ENCODE measurements at places on chromosomes 6 and 20.

DNA sequence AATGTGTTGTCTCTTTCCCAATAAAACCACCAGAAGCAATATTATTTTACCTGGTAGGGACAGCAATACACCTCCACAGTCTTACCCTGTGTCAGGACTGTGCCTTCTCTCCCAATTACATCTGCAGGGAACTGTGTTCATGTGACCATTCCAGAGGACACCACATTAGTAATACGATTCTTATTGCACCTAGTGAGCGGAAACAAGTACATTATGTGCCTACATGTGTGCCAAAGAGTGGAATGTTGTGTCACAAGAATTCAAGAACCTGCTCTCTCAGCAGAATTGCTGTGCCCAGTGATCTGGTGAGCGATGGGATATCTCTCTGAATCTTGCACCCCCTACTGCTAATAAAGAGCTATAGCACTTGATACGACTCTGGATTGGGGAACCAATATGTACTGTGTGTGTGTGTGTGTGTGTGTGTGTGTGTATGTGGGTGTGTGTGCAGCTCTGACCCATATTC, 57.4 kb upstream of the FOXC1 start:
- no peak for DNase-seq

- no peak for DNase-seq
These were observed 41.9 kb downstream of the PRR18 start for GRCh38 chr6:166266336-166266735.

GRCh38 chr6:87436435-87436834, 28.7 kb downstream of the CFAP206 start:
- DNase-seq: peak; percentile 8

DNA sequence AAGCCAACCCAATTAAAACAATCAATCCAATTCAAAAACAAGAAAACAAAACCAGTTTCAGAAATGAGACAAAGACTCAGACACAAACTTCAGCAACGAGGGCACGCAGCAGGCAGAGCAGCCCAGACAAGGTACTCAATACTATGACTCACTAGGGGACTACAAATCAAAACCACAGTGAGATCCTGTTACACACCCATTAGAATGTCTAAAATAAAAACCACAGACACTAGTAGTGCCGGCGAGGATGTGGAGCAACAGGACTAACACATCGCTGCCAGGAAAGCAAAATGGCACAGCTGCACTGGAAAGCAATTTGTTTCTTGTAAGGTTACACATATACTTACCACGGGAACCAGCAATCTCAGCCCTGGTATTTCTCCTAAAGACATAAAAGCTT, 28.4 kb upstream of the MAS1L start:
- no peak for DNase-seq

DNA sequence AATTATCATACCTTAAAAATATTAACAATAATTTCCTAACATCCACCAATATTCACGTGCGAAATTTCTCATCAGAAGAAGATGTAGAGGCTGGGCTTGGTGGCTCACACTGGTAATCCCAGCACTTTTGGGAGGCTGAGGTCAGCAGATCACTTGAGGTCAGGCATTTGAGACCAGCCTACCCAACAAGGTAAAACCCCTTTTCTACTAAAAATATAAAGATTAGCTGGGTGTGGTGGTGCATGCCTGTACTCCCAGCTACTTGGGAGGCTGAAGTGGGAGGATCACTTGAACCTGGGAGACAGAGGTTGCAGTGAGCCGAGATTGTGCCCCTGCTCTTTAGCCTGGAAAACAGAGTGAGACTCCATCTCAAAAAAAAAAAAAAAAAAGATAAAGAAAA, 36.1 kb upstream of the JAG1 start:
- DNase-seq: no peak

DNA sequence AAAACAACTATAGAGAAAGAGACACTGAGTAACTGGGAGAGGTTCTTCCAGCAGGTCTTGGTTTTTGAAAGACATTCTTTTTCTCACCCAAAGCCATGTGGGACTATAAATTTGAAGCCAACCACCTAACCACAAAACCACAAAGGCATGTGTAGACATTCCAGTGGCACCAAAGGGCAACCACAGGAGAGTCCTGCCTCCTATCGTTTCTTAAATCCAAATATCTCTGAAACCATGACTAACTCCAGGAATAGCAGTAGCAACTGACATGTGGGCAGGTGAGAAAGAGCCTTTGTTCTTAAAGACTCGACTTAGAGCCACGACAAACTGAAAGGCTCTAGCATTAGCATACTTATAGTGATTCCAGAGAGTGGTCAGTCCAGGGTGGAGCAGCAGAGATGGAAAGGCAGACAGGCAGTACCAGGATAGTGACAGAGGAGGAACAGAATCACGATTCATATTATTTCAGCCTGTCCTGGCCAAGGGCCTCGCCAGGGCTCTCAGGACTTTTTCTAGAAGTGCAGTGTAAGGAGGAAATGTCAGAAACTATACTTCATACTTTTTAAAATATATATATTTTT, 9.4 kb upstream of the COL9A1 start:
- DNase-seq: no peak

DNA sequence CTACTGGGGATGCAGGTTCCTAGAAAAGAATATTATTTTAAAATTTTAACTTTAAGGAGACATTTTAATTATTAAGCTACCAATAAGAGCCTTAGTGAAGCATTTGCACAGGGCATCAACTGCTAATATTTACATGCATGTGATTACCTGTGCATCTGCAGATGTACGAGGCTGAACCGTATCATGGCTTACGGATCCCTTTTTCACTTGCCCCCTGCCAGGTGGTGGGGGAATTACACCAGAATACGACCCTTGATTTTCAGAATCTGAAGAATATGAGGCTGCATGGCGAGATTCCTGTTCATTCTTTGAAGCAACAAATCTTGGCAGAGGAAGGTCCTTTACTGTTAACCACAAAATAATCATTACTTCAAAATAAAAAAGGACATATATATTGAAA, 42.7 kb downstream of the REPS1 start:
- no peak for DNase-seq

DNA sequence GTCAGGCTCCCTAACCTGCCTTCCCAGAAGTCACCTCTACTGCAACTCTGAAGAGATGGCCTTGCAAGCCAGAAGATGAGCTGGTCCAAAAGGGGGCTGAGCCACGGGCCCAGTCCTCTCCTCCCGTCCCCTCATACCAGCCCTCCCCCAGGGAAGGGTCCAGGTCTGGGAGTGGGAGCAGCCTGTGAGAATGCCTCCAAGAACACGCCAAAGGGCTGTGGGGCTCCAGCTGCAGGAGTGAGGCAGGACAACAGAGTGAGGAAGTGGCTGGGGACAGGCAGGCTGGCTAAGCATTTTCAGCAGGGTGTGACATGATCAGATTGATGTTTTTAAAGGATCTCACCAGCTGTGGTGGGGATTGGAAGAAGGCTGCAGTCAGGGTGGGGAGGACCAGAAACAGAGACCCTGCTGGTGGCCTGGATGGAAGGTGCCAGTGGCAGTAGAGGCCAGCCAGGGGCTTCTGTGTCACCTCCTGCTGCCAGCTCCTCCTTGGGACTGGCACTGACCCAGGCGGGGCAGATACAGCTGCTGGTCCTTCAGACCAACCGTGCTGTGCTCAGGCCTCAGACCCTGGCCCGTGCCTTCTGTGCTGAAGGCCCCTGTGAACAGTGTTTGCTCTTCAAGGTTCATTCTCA, 257.6 kb downstream of the NRN1 start:
- no peak for DNase-seq

- peak; percentile 33 for DNase-seq
These were observed 20.1 kb downstream of the ECT2L start for GRCh38 chr6:138815797-138816528.

- no peak for DNase-seq
These were observed 79.8 kb downstream of the NFATC2 start for GRCh38 chr20:51462566-51463276.

DNA sequence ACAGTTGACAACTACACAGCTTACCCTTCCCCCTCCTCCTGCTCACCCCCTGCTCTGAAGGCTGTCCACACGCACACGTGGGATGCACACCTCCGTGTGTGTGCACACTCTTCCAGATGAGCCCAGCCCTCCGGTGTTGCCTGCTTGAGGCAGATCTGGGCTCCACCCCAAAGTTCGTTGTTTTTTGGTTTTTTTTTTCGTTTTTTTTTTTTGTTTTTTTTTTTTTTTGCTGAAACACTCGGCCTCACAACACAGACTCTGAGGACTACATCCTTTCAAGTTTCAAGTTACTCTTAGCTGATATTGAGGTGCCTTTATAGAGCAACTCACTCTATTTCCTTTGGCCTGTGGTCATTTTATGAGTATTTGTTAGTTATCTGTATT, 88.2 kb downstream of the RREB1 start:
- DNase-seq: no peak

DNA sequence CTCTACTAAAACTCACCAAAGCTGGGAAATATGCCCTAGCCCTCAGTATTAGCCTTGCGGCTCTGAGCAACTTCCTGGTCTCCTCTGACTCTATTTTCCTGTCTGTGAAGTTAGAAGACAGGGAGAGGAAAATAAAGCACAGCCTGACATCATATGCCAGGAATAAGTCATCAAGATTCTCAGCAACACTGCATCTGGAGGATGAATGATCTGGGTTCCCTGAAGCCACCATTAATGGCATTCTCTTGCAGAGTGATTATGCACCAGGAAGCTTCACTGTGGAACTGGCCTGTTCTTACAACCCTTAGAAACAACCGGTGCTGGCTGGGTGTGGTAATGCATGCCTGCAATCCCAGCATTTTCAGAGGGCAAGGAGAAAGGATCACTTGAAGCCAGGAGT, 12.4 kb downstream of the ADGRF5 start:
- DNase-seq: no peak

GRCh38 chr6:10522929-10523573, 1.9 kb downstream of the GCNT2 start:
- no peak for DNase-seq

Measured in amniotic stem cell (primary cell).